ENCODE measurements at places on chromosomes 4 and X.

- no peak for DNase-seq
These were observed 167.0 kb upstream of the GALNT7 start for GRCh38 chr4:173001571-173001970.

DNA sequence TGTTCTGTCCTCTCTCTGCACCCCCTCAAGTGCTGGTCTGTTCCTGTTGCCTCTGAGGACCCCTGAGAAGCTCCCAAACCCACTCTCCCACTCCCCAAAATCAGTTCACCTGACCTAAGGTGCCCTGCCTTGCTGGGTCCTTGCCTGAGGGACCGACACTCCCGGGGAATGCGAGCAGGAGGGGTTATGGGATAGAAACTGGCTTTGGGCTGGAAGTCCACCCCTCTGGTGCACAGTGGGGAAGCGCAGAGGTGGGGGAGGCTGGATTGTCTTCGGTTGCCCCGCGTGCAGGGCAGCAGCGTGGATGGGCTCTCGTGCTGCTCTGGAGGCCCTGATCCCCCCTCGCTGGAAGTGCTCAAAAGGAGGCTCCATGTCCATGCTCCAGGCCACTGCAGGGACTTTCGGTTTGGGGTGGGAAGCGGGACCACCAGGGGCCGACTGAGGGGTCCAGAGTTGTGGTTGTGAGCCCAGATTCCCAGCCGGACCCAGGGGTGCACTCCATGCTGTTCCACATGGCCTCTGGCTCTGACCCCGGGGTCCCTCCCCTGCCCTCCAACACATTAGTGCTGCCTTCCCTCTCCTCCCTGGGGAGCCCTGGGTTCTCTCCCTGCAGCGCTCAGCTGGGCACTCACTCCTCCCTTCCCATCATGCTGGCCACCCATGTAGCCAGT, 7.6 kb downstream of the SORCS2 start:
- DNase-seq, result peak; percentile 59

GRCh38 chrX:32397562-32398216, 813.7 kb downstream of the DMD start:
- no peak for DNase-seq

DNA sequence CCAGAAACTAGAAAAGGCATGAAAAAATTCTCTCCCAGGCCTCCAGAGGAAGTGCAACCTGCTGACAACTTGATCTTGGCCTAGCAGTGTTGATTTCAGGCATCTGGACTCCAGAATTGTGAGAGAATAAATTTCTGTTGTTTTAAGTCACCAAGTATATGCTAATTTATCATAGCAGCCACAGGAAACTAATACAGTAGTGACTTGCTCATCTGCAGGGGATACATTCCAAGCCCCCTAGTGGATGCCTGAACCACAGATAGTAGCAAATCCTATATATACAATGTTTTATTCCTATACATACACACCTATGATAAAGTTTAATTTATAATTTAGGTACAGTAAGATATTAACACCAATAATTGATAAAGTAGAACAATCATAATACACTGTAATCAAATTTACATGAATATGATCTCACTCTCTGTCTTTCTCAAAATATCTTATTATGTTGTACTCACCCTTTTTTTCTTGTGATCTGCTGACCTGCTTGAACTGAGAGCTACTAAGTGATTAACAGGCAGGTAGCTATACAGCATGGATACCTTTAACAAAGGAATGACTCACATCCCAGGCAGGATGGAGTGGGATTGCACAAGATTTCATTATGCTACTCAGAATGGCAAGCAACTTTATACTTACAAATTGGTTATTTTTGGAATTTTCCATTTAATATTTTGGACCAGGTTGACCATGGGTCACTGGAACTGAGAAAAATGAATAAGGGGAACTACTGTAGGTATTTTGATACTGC, 501.1 kb downstream of the KCNIP4 start:
- no peak for DNase-seq

GRCh38 chr4:109978704-109979454, 66.2 kb downstream of the EGF start:
- DNase-seq, result no peak
